NCI-H1092 (cell line): ENCODE measurements at places on chromosomes 5 and 9.

GRCh38 chr9:105357937-105358336 is 89.9 kb upstream of the FSD1L start:
- DNase-seq, result no peak

DNA sequence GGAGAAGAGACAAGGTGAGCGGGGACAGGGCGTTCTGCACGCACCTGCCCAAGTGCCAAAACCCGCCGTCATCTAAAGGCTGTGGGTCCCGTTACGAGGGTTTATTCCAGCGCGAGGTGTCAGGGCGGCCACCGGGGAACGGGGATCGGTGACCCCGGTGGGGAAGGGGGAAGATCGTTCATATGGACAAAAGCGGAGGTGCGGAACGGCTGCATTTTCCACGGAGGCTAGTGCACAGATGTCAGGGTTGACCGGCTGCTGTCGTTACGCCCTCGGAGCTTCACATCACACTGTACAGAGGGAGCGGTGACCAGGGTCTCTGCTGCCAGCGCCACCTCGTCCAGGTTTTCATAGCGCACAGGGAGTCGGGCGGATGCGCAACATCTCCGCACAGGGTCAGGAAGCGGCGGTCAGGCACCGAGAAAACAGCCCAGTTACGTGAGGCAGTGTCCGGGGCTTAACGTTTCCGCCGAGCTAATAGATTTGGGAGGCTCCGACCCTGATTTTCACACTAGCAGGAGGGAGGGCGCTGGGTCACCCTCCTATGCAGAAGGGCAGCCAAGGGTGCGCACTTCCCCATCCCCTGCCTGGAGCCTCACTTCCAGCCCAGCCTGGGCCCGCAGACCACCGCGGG is 13.5 kb downstream of the BTNL9 start:
- no peak for DNase-seq

DNA sequence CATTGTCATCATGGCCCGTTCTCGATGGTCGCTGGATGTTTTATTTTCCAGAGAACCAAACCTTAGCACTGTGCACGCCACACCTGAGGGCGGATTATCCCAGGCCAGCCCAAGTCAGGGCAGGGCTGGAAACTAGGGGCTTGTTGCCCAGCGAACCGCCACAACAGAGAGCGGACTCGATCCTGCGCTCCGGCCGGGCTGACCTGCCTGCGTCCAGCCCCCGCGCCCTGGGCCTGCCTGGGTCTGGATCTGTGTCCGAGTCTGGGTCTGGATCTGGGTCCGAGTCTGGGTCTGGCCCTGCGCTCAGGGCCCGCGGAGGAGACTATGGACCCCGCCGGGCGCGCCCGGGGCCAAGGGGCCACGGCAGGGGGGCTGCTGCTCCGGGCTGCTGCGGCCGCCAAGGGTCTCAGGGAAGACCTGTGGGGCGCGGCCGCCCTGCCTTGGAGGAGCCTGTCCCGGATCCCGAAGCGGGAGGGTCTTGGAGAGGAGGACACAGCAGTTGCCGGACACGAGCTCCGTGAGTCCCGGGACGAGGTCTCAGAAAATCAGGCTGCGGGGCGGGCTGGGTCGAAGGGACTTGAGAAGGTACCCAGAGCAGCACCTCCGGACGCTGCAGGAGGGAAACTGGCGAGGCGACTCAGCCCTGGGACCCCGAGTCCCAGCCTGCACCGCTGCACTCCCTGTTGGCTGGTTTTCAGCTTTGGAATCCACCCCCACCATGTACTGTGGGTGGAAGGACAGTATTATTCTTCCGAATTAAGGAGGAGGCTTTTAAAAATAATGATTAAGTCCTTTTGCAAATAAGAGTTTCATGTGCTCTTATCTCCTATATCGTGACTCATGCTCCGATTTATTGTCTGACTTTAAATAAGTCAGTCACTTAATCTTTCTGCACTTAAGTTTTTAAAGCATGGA is at the start of gene ANKDD1B:
ANKDD1B (plus strand) TSS at position 143 of the 915 bp plus-strand sequence; CDS start at position 325, 182 bp downstream.
- DNase-seq, result no peak

- DNase-seq, result no peak
These were observed 2016.6 kb downstream of the MAT2B start for GRCh38 chr5:165521816-165522610.

DNA sequence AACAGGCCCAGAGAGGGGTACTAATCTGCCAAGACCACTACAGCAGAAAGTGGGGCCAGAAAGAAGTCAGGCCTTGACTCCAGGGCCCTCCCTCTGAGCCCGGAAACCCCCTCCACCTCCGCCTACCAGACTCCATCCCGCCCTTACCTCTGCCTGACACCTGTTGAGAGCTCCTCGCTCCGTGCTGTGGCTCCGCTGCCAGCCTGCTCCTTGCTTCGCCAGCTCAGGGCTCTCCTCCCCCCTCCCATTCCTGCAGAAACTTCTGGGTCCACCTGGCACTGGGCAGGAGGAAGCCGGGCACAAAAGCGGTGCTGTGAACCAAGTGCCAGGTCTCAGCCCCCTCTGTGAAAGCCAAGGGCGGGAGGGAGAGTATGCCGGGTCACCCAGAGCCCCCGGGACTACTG is 6.4 kb upstream of the ST6GALNAC6 start:
- DNase-seq, result no peak

GRCh38 chr5:3858524-3858923 is 262.9 kb downstream of the IRX1 start:
- DNase-seq, result no peak

GRCh38 chr5:134248256-134248655 is 22.4 kb upstream of the PPP2CA start:
- DNase-seq, result no peak

- no peak for DNase-seq
These were observed 466.4 kb upstream of the SMC2 start for GRCh38 chr9:103627731-103628130.
